Airway epithelial cell (primary cell): ENCODE measurements at places on chromosomes 11 and 22. TPM values are rescaled to one million over a fixed set of nuclear protein-coding genes. Genes with fewer than 3 reads are reported as not detected.

C11orf52 gene
- total RNA-seq: 3.0 and 5.9 TPM in 2 replicates

DNAJB13 gene
- total RNA-seq: 0.14 and 0.28 TPM in 2 replicates

SNX19 gene
- 34.2 and 48.3 TPM in 2 replicates for total RNA-seq

ACCS gene
- total RNA-seq: 0.98 and 3.7 TPM in 2 replicates

IFTAP gene
- total RNA-seq: 14.2 and 17.5 TPM in 2 replicates

TTC36 gene
- 0.71 and 3.3 TPM in 2 replicates for total RNA-seq

MUC5AC gene
- not detected in 2 replicates for total RNA-seq

FOSL1 gene
- 63.3 and 87.1 TPM in 2 replicates for total RNA-seq

ST13 gene
- 118 and 130 TPM in 2 replicates for total RNA-seq

OR51B5 gene
- not detected in 2 replicates for total RNA-seq

ANO5 gene
- not detected in 2 replicates for total RNA-seq

FOLR2 gene
- total RNA-seq: not detected in 2 replicates

TEX54 gene
- not detected in 2 replicates for total RNA-seq

LMNTD2 gene
- total RNA-seq: 0.56 and 1.7 TPM in 2 replicates

ENTHD1 gene
- total RNA-seq: not detected in 2 replicates

MS4A3 gene
- total RNA-seq: not detected in 2 replicates
